ENCODE measurements at places on chromosomes 1 and 21.

- DNase-seq = no peak
Measured at GRCh38 chr1:67945733-67946374, 104.6 kb downstream of the DIRAS3 start.

GRCh38 chr1:25068316-25068715 lies 138.2 kb upstream of the RUNX3 start:
- DNase-seq = no peak

DNA sequence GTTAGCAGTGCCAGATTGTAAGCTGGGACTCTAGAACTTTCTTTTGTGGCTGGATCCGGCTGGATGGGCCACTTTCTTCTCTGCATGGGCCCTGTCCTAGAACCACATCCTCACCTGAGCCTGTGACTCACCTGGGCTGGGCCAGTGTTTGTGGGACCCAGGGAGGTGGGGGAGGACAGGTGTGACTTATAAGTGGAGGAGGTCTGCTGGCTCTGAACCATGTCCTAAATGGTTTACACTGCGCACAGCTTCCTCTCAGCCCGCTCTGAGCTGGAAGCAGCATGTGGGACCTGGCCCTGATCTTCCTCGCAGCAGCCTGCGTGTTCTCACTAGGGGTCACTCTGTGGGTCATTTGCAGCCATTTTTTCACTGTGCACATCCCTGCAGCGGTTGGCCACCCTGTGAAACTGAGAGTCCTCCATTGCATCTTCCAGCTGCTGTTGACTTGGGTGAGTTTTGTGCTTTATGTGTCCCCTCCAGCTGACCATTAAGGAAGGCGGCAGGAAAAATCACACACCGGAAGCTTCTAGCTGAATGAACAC lies at the start of gene AADACL3:
Gene AADACL3 (plus strand): TSS at position 215 of the 542 bp plus-strand sequence. CDS start 67 bp downstream, at position 282.
- no peak for DNase-seq

DNA sequence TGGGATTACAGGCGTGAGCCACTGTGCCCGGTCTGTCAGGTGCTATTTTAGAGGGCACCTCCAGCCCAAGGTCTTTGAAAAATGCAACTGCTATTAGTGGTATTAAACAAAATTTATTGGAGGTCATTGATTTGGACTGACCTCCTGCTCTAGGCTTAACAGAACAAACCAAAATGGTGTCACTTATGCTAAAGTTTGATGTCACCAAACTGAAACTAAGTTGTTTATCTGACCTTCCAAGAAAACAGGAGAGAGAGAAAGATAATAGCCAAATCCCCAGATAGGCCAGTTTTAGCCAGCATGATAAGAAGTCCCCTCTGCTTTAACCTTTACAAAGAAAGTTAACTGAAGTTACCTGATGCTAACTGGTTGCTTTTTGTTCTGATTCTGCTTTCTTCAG lies 8.1 kb upstream of the INAVA start:
- DNase-seq = no peak

DNA sequence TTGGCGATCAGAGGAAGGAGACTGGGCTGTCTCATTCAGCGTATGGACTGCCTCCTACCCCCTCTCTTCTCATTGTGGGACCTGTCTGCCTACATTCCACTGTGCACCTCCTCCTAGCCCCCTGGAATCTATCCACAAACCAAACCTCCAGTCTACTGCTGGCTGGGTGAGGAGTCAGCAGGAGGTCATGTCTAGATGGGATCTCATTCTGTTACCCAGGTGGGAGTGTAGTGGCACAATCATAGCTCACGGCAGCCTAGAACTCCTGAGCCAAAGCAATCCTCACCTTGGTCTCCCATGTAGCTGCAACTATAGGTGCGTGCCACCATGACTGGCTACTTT lies 18.0 kb upstream of the TTC22 start:
- DNase-seq = no peak

DNA sequence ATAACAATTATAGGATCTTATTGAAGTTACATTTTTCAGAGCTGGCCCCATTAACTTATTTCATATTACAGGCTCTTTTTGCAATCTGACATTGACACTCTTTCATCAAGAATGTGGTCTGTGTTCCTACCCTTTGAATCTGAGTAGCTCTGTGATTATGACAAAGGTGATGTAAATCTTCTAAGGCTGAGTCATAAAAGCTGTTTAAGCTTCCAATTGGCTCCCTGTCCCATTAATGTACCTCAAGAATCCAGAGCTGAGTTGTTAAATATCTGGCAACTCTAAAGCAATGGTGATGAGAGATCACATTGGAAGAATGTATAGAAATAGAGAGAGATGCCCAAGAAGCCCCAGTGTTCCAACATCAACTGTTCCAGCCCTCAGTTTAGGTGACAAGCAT lies 178.5 kb upstream of the DEPDC1 start:
- DNase-seq = no peak

GRCh38 chr1:155884031-155884960 lies 24.9 kb downstream of the SYT11 start:
- DNase-seq = no peak

GRCh38 chr1:155206891-155207805 lies 549 bp downstream of the THBS3 start:
- peak; percentile 67 for DNase-seq

DNA sequence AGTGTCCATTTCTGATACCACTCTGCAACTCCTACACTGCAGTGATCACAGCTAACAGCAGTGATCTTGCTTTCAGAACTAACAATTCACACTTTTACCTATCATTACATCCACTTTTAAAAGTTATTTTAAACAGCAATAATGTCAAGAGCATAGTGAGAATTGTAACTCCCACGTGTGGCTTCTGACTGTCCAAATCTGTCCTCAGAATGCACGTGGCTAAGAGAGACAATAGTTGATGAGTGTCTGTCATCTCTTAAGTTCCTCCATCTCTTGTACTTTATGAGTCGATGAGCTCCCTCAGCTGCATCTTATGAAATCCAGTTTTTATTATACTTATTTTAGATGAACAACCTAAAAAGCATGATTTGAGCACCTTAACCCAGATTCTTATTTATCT lies 16.5 kb upstream of the CFHR5 start:
- DNase-seq = no peak

- no peak for DNase-seq
Measured at GRCh38 chr1:19888112-19888511, 5.9 kb downstream of the OTUD3 start.

- DNase-seq = no peak
Measured at GRCh38 chr1:183048087-183049085, 25.2 kb downstream of the LAMC1 start.

DNA sequence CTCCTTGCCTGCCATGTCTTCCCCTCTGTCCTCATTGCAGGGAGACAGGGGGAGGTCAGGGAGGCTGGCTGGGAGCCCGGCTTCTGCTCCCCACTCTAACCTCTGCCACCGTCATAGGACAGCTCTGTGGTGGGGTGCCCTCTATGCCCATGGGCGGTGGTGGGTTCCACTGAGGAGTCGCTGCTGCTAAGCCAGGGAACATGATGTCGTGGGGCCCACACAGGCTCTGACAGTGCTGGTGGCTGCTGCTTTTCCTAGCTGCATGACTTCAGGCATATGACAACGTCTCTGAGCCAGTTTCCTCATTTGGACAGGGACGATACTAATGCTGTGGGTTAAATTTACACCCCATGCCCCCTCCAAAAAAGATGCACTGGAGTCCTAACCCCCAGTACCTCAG lies 14.7 kb downstream of the KCNA10 start:
- no peak for DNase-seq

GRCh38 chr1:2126331-2127186 lies 68.0 kb downstream of the FAAP20 start:
- no peak for DNase-seq

Data from stimulated activated CD8-positive, alpha-beta memory T cell treated with anti-CD3 and anti-CD28 coated beads, Interleukin-15, amount 100 ng/mL, for 4 hours (primary cell).